ENCODE measurements at places on chromosomes 1 and 21. TPM values are rescaled to one million over a fixed set of nuclear protein-coding genes. Genes with fewer than 3 reads are reported as not detected.

Gene S100A12
- total RNA-seq, result not detected

Gene KRTAP12-2
- total RNA-seq, result not detected

- H3K27ac ChIP-seq, result no peak overlapping the region
- H3K4me1 ChIP-seq, result no peaks in the 10 kb centered on the region
- no peak overlapping the region for H3K4me3 ChIP-seq
- no peaks in the 10 kb centered on the region for H3K36me3 ChIP-seq
- DNase-seq, result no peak
Measured at GRCh38 chr21:28226563-28226962, 766.1 kb downstream of the LTN1 start.

DNA sequence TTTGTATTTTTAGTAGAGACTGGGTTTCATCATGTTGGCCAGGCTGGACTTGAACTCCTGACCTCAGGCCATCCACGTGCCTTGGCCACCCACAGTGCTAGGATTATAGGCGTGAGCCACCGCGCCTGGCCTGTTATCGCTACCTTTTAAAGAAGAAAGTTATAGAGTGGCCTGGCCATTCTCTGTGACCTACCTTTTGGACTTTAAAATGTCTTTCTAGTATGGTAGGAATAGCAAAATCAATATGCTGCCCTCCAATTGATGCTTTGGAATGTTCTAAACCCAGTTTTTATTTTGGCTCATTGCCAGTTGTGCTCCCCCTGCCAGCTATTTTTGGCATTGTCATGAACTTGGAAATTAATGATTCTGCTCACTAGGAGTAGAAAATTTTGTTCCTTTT, 19.9 kb downstream of the HIPK1 start:
- no peaks in the 10 kb centered on the region for H3K27me3 ChIP-seq
- peaks cover 31% of the 10 kb centered on the region for H3K36me3 ChIP-seq
- no peak overlapping the region for H3K4me3 ChIP-seq
- no peak for DNase-seq

DNA sequence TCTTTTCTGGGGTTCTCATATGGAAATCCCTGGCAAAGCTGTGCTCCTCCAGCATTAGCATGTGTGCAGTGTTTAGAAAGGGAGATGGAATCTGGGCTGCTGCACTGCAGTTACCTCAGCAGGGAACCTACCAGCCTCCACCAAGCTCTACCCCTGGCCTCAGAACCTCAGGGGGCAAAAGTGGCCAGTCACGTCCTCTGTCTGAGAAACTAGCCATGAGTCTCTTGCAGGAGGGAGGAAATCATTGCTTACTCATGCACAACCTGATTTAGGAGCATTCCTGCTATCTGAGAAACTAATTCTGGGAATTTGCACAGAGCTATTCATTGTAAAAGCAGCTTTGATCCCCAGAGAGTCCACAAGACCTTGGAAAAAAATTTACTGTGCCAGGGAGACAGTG, 80.6 kb upstream of the IPO9 start:
- H3K27ac ChIP-seq, result no peak overlapping the region
- peaks cover 23% of the 10 kb centered on the region for H3K27me3 ChIP-seq
- H3K4me1 ChIP-seq, result peaks cover 4% of the 10 kb centered on the region

DNA sequence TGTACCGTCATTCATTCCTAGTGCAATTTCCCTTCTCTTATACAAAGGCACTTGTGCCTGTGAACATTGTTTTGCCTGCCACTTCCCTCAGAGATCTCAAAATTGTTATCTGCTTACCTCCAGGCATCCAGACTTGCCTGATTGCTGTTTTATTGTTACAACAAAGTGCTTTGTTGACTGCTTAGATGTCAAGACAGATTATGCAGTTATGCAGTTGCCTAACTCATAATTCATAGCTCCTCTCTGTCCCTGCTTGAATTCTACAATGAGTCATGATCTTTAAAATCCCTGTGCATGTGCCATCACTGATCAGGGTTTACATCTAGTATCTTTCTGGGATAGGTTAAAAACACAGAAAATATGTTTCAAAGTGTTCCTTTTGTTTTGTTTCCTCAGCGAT, 24.5 kb downstream of the CXADR start:
- H3K36me3 ChIP-seq, result no peaks in the 10 kb centered on the region
- no peaks in the 10 kb centered on the region for H3K4me1 ChIP-seq
- no peak for DNase-seq
- no peak overlapping the region for H3K27ac ChIP-seq
- H3K27me3 ChIP-seq, result peaks cover 1% of the 10 kb centered on the region

GRCh38 chr1:89844241-89844807, 23.5 kb downstream of the LRRC8D start:
- H3K4me1 ChIP-seq, result peaks cover 51% of the 10 kb centered on the region
- H3K27ac ChIP-seq, result peak overlapping the region; percentile 98
- peaks cover 37% of the 10 kb centered on the region for H3K36me3 ChIP-seq
- peak; percentile 78 for DNase-seq

DNA sequence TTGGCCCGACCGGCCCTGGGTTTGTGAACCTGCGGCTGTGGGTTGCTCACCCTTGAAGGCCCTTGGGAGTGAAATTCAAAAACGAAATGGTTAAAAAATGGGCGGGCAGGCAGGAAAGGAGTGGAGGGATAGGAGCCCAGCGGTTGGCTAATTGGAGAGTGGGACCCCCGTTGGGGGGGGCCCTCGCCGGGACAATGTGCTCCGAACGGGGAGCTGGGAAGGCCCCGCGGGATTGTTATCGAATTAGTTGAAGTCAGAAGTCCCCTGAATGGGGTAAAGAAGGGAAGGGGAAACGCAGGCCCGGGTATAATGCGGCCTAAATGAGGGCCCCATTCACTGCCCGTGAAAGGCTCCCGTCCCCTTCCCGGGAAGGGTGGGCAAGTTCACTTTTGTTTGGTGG, 135.7 kb downstream of the PRDM16 start:
- DNase-seq, result no peak
- no peaks in the 10 kb centered on the region for H3K36me3 ChIP-seq
- H3K27me3 ChIP-seq, result no peaks in the 10 kb centered on the region
- no peaks in the 10 kb centered on the region for H3K4me1 ChIP-seq

DNA sequence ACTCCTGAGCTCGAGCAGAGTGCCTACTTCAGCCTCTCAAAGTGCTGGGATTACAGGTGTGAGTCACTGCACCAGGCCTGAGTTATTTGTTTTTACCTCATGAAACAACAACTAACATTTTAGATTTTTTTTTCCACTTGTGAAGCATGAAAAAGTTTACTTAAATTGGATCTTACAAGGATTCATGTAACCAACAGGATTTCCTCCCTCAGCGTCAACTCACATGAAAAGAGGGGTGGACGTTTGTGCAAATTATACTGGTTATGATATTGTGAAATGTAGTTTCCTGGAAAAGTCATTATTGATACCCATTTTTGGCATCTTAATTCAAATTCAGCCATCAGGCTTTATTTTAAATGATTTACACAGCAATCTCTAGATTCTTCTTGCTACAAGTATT, 6.5 kb downstream of the CNST start:
- H3K4me1 ChIP-seq, result peaks cover 49% of the 10 kb centered on the region
- no peaks in the 10 kb centered on the region for H3K27me3 ChIP-seq
- peak overlapping the region; percentile 41 for H3K27ac ChIP-seq
- H3K36me3 ChIP-seq, result peaks cover 21% of the 10 kb centered on the region

GRCh38 chr1:39501666-39502065, 10.2 kb downstream of the BMP8A start:
- no peak overlapping the region for H3K27ac ChIP-seq
- no peaks in the 10 kb centered on the region for H3K4me1 ChIP-seq
- H3K4me3 ChIP-seq, result no peak overlapping the region
- peaks cover 10% of the 10 kb centered on the region for H3K27me3 ChIP-seq
- DNase-seq, result no peak

- no peak overlapping the region for H3K4me3 ChIP-seq
- no peaks in the 10 kb centered on the region for H3K36me3 ChIP-seq
- H3K4me1 ChIP-seq, result no peaks in the 10 kb centered on the region
- no peak overlapping the region for H3K27ac ChIP-seq
- peaks cover 2% of the 10 kb centered on the region for H3K27me3 ChIP-seq
Measured at GRCh38 chr1:184462155-184462554, 75.3 kb downstream of the C1orf21 start.

DNA sequence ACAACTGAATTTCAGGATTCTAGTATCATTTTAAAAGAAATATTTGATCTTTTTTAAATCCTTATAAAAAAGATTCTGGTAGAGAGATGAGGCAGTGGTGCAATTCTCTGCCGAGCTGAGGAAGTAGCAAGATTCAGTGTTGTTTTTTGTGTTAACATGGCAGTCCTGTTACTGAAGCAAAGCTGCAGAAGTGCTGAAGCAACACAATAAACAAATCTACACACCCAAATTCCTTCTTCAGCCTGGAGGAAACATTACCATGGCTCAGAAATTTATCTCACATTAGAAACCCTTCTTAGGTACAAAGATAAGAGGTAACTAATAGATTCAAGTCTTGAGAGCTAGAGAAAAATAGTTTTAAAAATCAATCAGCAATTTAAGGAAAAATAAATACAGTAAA, 216.0 kb downstream of the DENND1B start:
- H3K27ac ChIP-seq, result no peak overlapping the region
- no peaks in the 10 kb centered on the region for H3K4me1 ChIP-seq
- H3K27me3 ChIP-seq, result no peaks in the 10 kb centered on the region
- H3K4me3 ChIP-seq, result no peak overlapping the region
- peaks cover 2% of the 10 kb centered on the region for H3K36me3 ChIP-seq
- DNase-seq, result no peak

GRCh38 chr1:51329443-51330325, 678 bp downstream of the TTC39A start:
- no peaks in the 10 kb centered on the region for H3K36me3 ChIP-seq
- DNase-seq, result no peak
- peaks cover 34% of the 10 kb centered on the region for H3K27me3 ChIP-seq
- peak overlapping the region; percentile 25 for H3K4me3 ChIP-seq
- H3K4me1 ChIP-seq, result peaks cover 12% of the 10 kb centered on the region

DNA sequence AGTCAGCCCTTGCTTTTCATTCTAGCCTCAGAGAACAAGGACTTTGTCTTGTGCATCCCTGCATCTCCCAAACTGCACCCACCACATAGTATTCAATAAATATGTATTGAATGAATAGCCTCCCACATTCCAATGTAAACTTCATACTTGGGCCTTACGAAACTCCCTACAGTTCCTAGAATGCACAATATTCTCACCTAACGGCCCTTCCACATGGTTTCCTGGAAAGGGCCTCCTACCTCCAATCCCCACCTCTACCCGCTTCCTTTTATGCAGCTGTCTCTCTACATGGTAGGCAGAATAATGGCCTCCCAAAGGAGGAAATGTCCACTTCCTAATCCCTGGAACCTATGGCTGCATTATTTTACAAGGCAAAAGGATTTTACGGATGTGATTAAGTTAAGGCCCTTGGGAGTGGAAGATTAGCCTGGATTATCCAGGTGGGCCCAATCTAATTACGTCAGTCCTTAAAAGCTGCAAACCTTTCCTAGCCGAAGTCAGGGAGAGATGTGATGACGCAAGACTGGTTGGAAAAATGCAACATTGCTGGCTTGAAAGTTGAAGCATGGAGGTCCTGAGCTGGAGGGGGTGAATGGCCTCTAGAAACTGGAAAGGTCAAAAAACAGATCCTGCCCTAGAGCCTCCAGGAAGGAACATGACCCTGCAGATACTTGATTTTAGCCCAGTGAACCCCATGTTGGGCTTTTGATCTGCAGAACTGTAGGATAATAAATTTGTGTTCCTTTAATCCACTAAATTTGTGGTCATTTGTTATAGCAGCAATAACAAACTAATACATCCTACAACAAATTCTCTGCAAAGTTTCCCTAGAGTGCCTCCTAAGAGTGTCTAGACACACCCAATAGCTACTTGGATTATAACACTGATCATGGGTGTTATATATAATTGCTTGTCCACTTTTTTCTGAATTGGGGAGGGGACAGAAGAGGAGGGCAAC, 5.2 kb upstream of the PIK3C2B start:
- H3K36me3 ChIP-seq, result no peaks in the 10 kb centered on the region
- no peak for DNase-seq
- no peak overlapping the region for H3K4me3 ChIP-seq

DNA sequence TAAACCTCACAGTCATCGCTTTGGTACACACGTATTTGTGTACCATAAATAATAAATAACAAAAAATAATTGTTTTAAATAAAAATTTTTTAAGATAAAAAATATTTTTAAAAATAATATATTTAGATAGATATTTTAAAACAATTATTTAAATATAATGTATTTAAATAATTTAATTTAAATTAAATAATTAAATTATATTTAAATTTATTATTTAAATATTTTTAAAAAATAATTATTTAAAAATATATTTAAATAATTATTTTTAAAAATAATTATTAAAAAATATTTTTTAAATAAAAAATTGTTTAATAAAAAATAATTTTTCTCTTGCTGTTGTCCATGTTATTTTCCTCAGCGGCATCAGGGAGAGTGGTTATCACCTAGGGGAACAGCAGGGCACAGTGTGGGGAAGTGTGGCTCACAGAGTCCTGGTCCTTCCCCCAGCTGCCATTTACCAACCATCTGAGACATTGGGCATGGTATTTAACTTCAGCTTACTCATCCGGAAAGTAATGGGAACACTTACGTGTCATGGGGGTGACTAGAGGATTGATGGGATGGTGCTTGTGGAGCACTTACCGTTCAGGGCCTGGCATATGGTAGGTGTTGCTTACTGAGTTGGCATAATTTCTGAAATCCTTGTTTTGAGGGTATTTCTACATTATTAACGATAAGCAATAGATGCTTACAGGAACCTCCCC, 92.9 kb upstream of the TSPAN2 start:
- H3K36me3 ChIP-seq, result no peaks in the 10 kb centered on the region
- H3K27me3 ChIP-seq, result no peaks in the 10 kb centered on the region
- DNase-seq, result peak; percentile 31

- H3K27me3 ChIP-seq, result no peaks in the 10 kb centered on the region
- no peaks in the 10 kb centered on the region for H3K4me1 ChIP-seq
- no peak overlapping the region for H3K27ac ChIP-seq
- no peak overlapping the region for H3K4me3 ChIP-seq
Measured at GRCh38 chr1:104760017-104760416, 1010.3 kb downstream of the AMY1C start.

DNA sequence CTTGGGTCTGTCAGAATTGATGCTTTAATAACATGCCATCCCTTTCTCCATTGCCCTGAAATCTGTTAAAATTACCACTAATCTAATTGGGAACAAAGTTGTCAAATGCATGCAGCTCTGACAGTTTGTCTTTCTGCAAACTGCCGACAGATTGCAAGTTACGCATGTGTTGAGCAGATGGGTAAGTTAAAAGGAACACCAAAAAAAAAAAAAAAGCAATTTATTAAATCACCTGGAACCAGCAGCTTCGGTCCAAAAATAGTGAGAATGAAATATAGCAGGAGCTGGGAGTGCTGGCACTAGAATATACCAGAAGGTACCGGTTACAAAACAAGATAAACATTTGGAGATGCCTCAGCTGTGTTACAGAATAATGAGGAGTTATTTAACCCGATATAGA, 149.6 kb upstream of the C1orf87 start:
- no peaks in the 10 kb centered on the region for H3K4me1 ChIP-seq
- no peaks in the 10 kb centered on the region for H3K36me3 ChIP-seq
- no peak overlapping the region for H3K4me3 ChIP-seq
- DNase-seq, result no peak
- no peaks in the 10 kb centered on the region for H3K27me3 ChIP-seq
- no peak overlapping the region for H3K27ac ChIP-seq

DNA sequence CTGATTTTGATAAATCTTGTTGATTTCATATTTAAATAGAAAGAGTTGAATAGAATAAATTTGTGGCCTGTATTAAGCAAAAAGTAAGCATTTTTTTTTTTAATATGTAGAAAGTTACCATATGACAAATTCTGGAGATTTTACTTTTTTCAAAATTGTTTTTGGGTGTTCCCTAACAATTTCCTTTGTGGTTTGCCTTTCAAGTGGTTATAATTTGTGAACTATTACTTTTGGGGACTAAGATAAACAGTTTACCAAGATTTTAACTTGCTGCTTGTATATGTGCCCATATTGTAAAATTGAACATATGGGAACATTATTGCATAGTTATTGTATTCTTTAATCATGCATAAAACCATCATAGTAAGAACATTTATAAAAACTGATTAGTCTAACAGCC, 34.6 kb downstream of the SLC30A7 start:
- peaks cover 37% of the 10 kb centered on the region for H3K4me1 ChIP-seq
- H3K27ac ChIP-seq, result no peak overlapping the region
- no peak for DNase-seq
- peak overlapping the region; percentile 42 for H3K4me3 ChIP-seq

Data from activated CD4-positive, alpha-beta T cell treated with anti-CD3 and anti-CD28 coated beads, Interleukin-2, amount 10 ng/mL, durations not matched to agents 24 days and 14 days (primary cell).